EL (cell line): ENCODE measurements at places on chromosomes 2 and 18.

GRCh38 chr2:74540291-74540690 is 10.6 kb downstream of the HTRA2 start:
- DNase-seq: no peak

DNA sequence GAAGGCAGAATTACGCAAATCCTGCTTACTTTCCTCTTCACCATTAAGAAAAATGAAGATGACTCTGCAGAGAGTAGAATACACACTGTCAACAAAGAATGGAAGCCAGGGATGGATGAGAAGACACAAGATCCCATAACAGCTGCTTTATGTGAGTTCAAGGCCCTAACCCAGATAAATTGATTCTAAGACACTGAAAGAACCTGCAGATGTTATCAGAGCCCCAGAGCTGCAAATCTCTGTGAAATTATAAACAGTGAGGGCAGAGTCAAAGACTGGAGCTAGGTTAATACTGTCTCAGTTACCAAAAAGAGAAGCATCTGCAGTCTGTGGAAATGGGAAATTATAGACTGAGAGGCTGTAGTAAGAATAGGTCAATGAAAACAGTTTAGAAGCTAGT is 320.1 kb upstream of the PKDCC start:
- no peak for DNase-seq

DNA sequence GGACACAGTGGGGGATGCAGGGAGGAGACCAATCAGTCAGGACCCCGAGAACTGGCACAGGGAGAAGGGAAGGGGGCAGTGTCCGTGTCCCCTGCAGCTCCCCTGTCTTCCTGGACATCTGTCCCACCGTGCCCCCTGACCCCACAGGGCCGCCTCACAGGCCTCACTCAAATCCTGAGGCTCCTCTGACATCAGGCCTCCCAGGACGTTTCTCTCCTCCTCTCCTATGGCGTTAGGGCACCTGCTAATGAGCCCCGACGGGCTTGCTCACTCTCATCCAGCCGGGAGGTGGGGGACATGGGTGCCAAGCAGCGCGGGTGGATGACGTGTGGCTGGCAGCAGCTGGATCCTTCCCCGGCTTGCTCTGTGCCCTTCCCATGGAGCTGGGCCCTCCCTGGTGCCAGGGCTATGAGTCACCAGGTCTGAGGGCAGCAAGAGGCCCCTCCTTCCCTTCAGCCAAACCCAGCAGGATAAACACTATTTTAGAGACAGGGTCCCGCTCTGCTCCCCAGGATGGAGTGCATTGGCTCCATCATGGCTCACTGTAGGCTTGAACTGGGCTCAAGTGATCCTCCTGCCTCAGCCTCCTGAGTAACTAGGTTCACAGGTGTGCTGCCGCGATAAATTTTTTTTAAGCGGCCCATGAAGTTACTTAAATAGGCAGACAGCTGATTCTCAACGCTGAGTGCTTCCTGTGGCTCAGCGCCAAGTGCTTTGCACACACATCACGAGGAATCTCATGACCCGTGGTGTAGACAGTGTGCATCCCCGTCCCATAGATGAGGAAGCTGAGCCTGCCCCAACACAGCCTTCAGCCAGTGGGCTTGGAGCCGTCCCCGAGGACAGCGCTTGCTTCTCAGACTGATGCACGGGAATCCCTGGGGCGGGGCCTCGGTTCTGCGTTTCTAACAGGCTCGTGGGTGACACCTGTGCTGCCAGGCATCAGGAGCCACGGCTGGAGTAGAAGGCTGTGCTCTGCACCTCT is 64.5 kb upstream of the HDAC4 start:
- DNase-seq: no peak

- no peak for DNase-seq
Measured at GRCh38 chr2:16080071-16080470, 139.7 kb downstream of the MYCN start.

DNA sequence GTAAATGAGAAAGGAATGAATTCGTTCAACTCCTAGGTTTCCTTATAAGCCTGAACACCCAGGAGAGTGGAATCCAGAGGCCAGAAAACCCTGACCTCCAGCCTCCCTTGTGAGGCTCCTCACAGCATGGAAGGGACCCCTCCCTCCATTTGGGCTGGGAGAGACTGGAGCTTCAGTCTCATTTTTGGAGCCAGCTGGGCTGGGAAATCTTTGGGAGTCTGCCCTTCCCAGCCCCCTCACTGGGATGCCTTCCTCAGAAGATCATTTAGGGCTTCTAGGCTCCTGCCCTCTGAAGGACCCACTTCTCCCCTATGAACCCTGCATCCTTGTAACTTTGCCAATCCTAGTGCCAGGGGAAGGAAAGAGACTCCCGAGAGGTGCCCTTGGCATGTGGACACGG is 346.1 kb downstream of the CYP26B1 start:
- no peak for DNase-seq
